NCI-H748 treated with DMSO at 0.1 percent for 48 hours (cell line): ENCODE measurements at places on chromosomes 1 and 21.

DNA sequence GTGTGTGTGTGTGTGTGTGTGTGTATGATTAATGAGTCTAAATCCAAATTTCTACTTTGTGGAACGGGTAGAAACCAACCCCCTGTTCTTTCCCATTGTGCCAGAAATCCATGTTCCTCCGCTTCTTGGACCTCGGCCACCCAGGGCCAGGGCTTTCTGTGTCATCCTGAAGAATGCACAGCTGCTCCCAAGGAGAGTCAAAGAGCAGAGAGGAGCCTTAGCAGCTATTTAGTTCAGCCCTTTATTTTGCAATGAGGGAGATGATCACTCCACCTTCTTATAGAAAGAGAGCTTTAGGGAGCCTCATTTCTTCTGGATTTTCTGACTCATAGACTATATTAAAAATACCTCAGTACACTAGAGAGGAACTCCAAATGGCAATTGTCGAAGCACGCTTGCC is 489.3 kb upstream of the VAMP3 start:
- no peak for DNase-seq

GRCh38 chr1:89640440-89640839 is 7.5 kb downstream of the LRRC8C start:
- no peak for DNase-seq

DNA sequence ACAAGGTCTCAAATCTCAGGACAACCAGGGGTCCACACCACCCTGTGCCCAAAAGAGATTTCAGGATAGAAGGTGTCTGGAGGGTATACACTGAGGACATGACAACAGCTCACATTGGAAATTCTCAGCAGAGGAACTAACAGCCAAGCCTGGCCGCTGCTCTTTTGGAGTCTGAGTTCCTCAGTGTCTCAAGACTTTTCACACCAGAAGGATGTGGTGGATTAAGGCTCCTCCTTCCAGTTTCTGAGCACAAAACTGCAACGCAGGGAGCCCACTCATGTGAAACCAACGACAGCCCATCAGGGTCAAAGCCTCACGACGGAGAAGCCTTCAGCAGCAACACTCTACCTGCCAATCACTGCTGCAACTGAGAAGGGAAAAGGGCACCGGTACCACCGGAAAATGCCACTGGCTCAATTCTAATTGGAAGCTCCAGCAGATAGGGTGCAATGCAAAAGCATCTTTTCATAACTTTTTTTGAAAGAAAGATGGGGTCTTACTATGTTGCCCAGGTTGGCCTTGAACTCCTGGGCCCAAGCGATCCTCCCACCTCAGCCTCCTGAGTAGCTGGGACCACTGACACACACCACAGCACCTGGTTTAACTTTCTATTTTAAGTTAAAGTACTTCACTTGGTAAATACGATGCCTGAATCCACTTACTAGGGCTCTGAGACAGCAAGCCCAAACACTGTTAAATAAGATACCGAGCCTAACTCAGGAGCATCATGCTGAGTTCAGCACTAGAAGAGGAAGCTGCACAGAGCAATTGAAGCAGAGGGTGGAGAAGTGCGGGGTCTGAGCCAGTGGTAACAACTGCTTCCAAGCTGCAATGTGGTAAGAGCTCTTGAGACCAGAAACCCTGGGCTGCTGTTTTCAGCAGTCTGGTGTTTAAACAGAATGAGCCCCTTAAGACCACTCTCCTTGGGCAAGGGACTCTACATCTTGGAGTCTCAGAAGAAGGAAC is 7.8 kb downstream of the CAPZB start:
- DNase-seq, result no peak

GRCh38 chr1:25985171-25985570 is 12.7 kb downstream of the PAFAH2 start:
- no peak for DNase-seq

- no peak for DNase-seq
Measured at GRCh38 chr1:229157480-229157879, 113.4 kb upstream of the RAB4A start.

DNA sequence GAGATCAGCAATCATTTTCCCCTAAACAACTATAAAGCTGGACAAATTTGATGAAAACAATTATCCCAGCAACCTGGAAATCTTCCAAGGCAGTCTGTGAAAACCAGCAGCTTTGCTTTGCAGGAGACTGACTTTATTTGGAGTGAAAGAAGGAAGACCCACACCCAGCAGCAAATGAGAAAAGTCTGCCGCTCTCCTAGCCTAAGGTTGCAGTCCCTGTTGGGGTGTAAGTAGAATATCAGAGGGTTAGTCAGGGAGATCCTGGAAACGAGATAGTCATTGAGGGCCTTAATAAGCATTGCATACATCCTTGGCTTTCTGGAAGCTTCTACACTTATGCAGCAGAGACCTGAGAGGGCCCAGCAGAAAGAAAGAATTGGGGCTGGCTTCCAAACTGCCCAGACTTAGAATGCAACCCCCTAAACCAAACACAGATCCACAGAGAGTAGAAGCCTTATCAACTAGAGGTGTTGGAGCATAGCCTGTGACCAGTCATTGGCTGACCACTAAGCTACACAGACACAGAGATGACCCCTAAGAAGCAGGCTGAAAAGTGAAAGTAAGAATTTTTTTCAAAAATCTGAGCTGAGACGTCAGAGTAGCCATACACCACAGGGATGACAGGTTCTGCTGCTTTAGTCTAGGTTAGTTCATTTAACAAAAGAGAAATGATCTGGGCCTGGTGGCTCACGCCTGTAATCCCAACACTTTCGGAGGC is 98.3 kb downstream of the LYPLAL1 start:
- DNase-seq, result no peak

GRCh38 chr1:72678683-72679082 is 396.3 kb upstream of the NEGR1 start:
- DNase-seq, result no peak

DNA sequence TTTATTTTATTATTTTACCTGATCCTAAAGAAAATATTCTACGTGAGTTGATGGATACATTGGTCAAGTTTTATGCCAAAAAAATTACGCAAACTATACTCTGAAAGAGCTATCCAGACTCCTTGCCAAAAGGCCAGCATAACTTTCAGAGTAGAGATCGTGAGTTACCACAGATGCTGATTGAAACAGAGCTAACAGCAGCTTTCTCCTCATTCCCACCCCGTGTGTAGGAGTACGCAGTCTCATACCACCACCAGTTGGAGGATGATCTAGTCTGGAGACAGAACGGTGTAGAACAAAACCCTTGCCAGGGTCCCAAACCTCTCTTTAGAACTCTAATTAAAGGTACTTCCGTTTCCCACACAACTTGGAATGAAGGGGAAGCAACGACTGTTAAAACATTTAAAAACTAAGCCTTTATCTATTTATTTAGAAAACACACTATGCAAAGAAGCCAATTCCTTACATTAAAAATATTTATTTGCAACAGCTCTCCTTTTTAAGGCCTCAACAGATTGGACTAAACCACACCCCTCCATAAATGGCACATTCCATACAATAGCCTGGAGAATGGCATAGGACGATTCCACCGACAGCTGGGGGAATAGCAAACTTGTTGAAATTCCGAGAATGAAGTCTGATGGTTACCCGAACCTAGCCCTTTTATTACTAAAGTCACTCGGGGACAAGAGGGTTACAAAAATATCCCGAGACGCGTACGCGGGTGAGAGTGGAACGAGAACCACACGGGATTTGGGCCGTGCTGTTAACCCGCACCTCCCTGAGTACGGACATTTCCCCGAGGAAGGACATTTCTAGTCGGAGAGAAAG is 1.4 kb downstream of the NUCKS1 start:
- no peak for DNase-seq

DNA sequence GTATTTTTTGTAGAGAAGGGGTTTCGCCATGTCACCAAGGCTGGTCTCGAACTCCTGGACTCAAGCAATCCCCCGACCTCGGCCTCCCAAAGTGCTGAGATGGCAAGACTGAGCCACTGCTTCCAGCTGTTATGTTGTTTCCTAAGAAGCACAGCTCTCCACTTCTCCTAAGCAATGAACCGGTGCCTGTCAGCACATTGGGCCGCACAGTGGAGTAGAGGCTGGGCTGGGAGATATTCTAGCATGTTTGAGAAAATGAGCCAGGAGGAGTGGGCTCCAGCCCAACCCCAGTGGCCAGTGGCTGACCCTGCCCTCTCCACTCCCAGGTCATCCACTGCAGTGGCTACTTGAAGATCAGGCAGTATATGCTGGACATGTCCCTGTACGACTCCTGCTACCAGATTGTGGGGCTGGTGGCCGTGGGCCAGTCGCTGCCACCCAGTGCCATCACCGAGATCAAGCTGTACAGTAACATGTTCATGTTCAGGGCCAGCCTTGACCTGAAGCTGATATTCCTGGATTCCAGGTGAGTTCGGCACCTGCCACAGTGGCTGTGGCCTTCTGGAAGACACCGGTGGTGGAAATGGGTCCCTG is 27.0 kb downstream of the SIM2 start:
- no peak for DNase-seq

DNA sequence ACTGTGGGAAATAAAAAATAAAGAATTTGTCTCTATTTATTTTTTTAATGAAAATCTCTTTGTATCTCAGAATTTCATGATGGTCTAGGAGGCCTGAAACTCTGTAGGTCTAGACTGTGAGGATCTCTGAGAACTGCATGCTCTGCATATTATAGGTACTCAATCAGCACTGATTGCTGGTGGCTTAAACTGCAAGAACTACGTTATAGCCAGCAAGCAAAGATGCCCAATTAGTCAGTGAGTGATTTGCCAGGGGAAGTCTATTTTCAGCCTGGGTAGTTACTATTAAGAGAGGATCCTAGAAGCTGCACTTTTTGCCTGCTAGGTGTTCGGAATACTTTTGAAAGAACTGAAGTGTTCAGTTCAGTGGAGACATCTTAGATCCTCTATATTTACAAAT is 87.4 kb downstream of the GPR52 start:
- no peak for DNase-seq

DNA sequence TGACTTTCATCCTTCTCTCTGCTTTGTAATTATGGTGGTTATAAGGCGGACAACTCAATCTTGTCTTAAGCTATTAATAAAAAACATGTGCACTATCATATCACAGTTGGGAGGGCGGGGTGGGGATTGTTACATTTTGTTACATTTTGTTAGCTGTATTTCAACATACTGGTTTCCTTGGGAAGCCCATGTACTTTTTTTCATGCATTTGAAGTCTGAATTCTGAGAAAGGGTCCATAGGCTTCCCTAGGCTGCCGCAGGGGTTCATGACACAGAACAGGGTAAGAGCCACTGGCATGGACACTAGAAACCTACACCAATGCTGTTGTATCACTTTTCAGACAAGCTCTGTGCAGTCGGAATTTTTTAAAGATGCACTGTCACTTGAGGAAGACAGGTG is 178.8 kb downstream of the ETS2 start:
- DNase-seq, result no peak

DNA sequence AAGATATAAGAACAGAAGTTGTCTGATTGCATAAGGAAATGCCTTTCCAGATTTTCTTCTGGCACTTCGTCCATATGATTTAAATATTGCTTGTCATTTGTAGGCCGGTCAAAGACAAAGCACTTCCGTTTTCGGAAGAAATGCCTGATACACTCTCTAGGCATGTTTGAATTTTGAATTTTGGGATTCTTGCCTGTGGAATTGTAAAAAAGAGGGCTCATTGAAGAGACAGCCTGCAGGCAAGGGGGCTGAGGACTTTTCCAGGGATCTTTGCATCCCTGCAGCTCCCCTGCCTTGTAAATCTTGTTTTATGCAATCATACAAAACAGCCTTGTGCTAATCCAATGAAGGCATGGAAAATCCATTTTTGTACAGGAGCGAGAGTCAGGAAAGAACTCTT is 7.4 kb downstream of the GBP4 start:
- DNase-seq, result no peak

DNA sequence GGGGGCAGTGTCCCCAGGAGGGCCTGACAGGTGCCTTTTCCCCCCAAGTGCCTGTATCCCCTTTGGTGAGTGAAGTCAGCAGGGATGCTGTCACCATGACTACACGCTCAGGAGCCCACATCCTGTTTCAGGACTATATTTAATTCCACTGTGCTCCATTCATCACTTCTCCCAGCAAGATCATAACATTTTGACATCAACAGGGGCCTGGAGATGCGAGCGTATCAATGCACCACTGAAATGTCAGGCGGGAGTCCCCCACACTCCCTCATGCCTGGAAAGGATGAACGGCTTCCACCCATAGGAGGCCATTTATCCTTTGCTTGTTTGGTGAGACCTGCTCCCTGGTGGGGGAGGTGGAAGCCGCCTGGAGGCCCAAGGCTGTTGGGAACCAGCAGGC is 119.1 kb downstream of the PTPRU start:
- no peak for DNase-seq

- no peak for DNase-seq
Measured at GRCh38 chr1:246104927-246105326, 402.2 kb downstream of the SMYD3 start.

DNA sequence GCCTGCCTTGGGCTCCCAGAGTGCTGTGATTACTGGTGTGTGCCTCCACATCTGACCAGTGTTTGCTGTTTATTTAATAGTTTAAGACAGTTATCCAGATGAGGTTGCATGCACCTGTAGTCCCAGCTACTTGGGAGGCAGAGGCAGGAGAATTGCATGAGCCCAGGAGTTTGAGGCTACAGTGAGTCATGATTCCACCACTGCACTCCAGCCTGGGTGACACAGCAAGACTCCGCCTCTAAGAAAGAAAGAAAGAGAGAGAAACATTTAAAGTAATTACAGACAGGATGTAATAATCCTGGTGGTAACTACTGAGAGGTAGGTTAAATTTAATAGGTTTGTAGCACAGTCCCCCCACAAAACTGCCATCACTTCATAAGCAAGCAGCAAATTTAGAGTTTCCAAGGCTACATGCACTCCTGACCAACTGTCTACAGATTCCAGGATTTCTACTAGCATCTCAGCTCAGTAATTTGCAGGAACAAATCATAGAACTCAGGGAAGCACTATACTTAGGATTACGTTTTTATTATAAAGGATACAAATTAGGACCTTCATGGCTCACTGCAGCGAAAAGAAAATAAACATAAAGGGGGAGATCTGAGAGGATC is 89.6 kb downstream of the PKN2 start:
- DNase-seq, result no peak

- DNase-seq, result no peak
Measured at GRCh38 chr1:176878750-176879536, 285.6 kb downstream of the ASTN1 start.

DNA sequence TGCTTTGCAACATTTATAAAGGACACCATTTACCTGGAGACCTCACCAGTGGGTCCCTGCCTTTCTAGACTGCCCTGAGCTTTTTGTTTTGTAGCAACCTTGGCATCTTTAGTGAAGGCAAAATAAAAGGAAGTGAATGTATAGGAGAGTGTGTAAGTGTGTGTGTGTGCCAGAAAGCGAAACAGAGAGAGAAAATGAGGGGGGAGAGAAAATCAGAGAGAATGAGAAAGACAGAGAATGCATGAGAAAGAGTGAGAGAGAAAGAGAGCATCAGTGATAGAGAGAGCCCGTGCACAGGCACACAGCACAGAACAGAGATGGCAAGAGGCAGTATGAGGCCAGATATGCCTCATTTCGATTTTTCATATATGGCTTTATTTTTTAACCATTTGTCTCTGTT is 57.5 kb downstream of the HSD3B1 start:
- no peak for DNase-seq

GRCh38 chr1:244782056-244782455 is 53.4 kb upstream of the COX20 start:
- DNase-seq, result no peak

- peak; percentile 76 for DNase-seq
Measured at GRCh38 chr1:211258756-211259637, at the start of gene RCOR3. RCOR3 (plus strand) TSS chr1:211259366; CDS start chr1:211259561, 195 bp downstream.
